ENCODE measurements at places on chromosomes 12 and 14. TPM values are rescaled to one million over a fixed set of nuclear protein-coding genes. Genes with fewer than 3 reads are reported as not detected.

The MYH6 gene
- total RNA-seq, result not detected

The RIPK3 gene
- 36.1 TPM for total RNA-seq

The SLCO1B3 gene
- not detected for total RNA-seq

The HELB gene
- total RNA-seq, result 45.6 TPM

The GLS2 gene
- 1.6 TPM for total RNA-seq

DNA sequence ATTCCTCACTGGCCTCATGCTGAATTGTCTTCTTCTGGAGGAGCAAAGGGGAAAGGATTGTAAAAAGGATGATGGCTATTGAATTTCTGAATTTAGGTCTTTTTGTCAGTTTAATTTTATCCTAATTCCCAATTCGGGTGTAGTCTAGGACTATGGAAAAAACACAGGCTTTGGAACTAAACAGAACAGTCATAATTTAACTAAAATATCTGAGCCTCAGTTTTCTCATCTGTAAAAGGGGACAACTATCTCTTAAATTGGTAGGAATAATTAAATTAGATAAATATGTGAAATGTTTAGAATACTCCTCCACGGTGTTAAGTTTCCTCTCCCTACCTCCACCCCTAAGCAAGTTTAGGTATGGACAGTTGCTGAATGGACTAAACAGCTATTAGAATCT lies 3.2 kb upstream of the SP1 start:
- H3K36me3 ChIP-seq, result peaks cover under 1% of the 10 kb centered on the region
- no peaks in the 10 kb centered on the region for H3K27me3 ChIP-seq
- H3K4me3 ChIP-seq, result no peak overlapping the region
- H3K4me1 ChIP-seq, result peaks cover 26% of the 10 kb centered on the region

DNA sequence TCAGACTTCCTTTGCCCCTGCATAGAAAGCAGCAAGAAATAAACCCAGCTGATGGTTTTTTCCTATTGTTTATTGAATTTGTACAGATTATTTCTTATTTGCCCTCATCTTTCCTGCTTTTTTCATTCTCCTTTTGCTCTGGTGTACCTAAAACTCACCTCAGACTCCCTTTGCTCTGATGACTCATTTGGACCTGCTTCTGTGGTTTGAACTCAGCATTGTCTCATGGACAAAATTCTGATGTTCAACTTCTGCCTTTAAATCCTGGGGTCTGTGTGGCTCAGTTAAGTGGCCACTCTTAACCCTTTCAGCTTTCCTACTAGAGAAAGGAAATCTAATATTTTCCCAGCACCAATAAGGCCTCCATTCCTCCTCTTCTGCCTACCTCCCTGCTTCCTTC lies 3.5 kb upstream of the SENP1 start:
- H3K27ac ChIP-seq, result no peak overlapping the region
- DNase-seq, result no peak
- H3K4me1 ChIP-seq, result peaks cover 11% of the 10 kb centered on the region
- H3K27me3 ChIP-seq, result no peaks in the 10 kb centered on the region
- H3K36me3 ChIP-seq, result no peaks in the 10 kb centered on the region

DNA sequence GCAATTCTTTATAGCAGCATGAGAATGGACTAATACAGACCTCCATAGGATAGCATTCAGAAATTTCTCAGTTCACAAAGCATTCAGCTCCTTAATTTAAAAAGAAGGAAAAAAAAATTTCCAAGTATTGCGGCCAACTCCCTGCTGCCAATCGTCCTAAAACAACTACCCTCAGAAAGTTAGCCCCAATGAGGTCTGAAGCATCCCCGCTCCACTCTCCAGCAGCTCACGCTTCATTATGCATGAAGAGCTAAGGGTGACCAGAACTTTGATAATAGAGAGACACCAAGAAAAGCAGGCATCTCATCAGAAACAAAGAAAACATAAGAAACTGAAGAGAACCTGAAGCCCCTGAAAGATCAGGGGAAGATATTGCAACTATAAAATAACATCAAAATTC lies 172.8 kb upstream of the NUDT4 start:
- H3K27ac ChIP-seq, result no peak overlapping the region
- no peaks in the 10 kb centered on the region for H3K4me1 ChIP-seq
- no peaks in the 10 kb centered on the region for H3K36me3 ChIP-seq
- no peak overlapping the region for H3K4me3 ChIP-seq

- H3K4me1 ChIP-seq, result peaks cover 5% of the 10 kb centered on the region
- DNase-seq, result no peak
- no peaks in the 10 kb centered on the region for H3K27me3 ChIP-seq
- H3K4me3 ChIP-seq, result no peak overlapping the region
Measured at GRCh38 chr14:88829188-88829587, 4.7 kb downstream of the TTC8 start.

DNA sequence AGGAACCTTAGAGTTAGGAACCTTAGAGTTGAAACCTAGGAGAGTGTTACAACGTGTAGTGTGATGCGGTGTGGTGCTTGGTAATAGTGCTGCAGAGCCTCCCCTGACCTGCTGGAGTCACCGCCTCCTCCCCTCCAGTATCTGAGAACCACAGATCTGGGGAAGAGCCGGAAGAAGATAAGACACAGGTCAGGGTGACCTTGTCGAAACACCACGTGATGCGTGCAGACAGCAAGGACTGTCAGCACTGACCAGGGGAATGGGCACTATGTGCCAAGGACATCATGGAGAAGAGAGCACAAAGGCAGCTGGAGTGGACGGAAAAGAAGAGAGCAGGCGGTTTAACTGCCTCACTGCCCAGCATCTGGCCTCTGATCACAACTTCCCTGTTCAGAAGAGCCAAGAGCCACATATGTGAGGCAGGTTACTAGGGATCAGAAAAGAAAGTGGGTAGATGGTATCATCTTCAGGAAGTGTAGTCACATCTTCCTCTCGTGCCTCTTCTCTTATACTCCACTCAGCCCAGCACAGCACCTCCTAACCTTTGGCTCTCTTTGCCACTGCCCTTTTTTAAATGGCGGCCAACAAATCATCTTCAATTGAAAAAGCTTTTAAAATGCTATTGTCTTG lies 93.7 kb downstream of the TESC start:
- no peak overlapping the region for H3K27ac ChIP-seq
- H3K36me3 ChIP-seq, result peaks cover 32% of the 10 kb centered on the region
- no peak for DNase-seq
- no peak overlapping the region for H3K4me3 ChIP-seq

DNA sequence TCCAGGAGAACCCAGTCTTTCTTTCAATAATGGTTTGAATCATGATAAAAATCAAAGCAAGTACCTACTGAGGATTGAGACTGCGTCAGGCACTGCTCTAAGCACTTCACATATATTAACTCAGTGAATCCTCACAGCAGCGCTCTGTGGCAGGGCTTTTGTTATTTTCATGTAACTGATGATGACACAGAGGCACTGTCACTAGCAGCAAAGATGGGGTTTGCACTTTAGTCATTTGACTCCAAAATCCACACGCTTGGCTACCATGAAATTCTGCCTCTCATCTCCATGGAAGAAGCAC lies 98.8 kb upstream of the GSC start:
- H3K27me3 ChIP-seq, result peaks cover 2% of the 10 kb centered on the region
- no peak overlapping the region for H3K4me3 ChIP-seq
- H3K36me3 ChIP-seq, result no peaks in the 10 kb centered on the region
- H3K4me1 ChIP-seq, result no peaks in the 10 kb centered on the region

GRCh38 chr12:51429700-51430099 lies 5.1 kb downstream of the SLC4A8 start:
- H3K4me1 ChIP-seq, result peaks cover 5% of the 10 kb centered on the region
- no peaks in the 10 kb centered on the region for H3K27me3 ChIP-seq
- H3K4me3 ChIP-seq, result no peak overlapping the region
- no peak overlapping the region for H3K27ac ChIP-seq
- H3K36me3 ChIP-seq, result no peaks in the 10 kb centered on the region

DNA sequence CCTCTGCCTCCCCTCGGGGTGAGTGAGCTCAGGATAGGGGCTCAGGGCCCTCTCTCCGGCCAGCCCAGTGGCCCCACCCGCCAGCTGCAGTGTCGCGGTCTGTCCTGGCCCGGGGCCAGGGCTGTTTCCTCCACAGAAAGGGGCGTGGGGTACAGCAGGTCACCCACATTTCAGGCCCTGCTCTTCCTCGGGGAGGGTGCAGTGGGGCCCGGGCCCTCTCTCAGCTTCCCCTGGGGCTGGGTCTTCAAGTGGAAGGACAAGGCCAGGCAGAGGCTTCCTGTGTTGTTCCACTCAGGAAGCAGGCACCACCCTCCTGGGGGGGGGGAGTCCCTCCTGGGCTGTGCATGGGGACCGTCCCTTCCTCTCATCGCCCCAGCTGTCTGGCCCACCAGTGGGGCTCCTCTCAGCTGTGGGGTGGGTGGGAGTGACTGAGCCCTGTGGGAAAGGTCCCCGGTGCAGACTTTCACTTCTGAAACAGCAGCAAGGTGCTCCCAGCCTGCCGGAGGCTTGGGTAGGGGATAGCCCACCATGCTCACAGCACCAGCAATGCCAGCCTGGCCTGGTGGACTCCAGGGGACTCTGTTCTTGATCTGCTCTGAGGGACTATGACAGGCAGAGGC lies 3.7 kb downstream of the GPR132 start:
- H3K27ac ChIP-seq, result peak overlapping the region; percentile 79
- H3K4me3 ChIP-seq, result peak overlapping the region; percentile 46
- peaks cover 82% of the 10 kb centered on the region for H3K4me1 ChIP-seq
- no peak for DNase-seq
